ENCODE measurements at places on chromosomes 11 and 22. TPM values are rescaled to one million over a fixed set of nuclear protein-coding genes. Genes with fewer than 3 reads are reported as not detected.

The OR52E4 gene
- total RNA-seq, result not detected

The P2RX6 gene
- total RNA-seq, result 3.5 TPM

The PYGM gene
- total RNA-seq, result 89.5 TPM

DNA sequence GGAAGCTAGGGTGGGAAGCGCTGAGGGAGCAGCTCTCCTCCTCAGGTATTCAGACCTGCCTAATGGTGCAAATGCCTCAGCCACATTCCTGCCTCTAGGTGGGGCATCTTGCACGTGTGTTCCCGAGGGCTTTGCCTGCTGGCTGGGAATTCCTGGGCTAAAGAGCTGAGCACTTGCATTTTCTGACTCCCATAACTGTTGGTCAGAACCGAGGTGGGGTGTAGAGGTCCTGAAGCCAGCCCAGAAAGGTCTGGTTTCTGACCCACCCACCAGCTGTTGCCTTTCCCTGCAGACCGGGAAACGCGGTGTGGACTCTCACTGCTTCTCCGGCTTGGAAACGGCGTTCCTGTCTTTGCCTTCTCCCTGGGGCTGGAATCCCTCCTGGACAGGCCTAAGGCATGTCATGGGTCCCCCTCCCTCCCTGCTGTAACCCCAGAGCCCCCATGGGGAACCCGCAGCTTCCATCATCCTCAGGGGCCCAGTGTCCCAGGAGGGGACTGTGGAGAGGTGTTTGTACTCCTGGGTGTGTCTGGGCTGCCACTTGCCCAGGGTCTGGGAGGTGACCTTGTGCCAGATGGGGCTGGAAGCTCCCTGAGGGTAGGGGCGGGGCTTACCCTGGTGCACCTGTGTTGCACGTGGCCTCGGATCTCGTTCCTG lies 24.0 kb upstream of the SMIM38 start:
- DNase-seq, result peak; percentile 71

GRCh38 chr22:40838486-40838885 lies 18.0 kb downstream of the ST13 start:
- no peak for DNase-seq

- no peak for DNase-seq
These were observed 136.3 kb downstream of the TEAD1 start for GRCh38 chr11:12810568-12810894.

DNA sequence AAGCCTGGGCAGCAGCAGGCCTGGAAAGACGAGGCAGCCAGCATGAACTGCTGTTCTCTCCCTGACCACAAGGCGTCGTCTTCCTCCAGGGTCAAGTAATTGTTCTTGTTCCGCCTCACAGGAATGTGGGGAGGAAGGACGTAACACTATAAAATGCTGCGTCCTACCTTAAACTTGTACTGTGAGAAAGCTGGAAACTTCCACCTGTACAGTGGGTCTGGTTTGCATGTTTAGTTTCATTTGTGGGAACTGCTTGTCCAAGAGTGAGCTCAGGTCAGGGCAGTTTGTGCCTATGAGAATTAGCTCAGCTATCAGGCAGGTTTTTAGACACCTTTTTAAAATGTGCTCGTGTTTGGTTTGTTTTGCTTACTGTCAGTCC lies 55.2 kb downstream of the PANX1 start:
- DNase-seq, result peak; percentile 64

DNA sequence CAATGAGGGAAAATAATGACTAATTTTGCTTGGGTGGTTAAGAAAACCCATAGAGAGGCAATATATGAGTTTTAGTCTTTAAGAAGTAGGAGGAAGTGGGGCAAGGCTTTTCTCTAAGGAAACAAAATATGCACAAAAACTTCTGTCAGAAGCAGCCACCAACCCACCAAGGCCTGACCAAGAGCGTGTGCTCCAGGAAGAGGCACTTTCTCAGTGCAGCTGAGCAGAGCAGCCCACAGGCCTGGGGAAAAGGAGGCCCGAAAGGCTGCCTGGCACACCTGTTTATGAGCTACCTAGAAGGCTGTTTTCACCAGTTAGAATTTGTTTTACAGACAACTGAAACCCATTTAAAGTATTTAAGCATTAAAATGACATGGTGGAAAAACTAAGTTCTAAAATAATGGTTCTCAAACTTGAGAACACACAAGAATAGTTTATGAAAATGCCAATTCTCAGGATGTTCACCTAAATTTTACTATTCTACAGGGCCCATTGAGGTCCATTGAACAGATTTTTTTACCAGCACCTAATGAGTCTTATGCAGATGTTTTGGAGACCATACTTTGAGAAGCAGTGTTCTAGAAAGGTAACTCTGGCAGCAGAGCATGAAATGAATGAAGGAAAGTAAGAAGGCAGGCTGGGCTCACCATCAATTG lies 160.5 kb upstream of the DDI1 start:
- no peak for DNase-seq

DNA sequence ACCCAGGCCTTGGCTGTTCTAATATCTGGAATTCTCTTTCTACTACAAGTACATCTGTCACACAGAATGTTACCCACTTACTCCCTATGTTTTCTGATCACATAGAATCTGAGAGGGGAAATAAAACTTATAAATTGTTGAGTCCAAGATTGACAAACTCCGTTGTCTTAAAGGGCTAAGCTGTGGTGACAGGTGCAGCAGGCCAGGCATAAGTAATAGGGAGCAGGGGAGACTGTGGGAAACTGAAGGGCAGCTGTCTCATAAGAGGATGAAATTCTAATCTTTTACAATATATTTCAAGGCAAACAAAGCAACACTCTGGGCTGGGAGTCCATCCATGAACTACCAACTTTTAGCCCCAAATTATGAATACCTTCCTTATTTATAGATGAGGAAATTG lies 133.9 kb downstream of the SLC1A2 start:
- no peak for DNase-seq

- no peak for DNase-seq
These were observed 8.1 kb downstream of the SLC17A6 start for GRCh38 chr11:22346282-22346681.

DNA sequence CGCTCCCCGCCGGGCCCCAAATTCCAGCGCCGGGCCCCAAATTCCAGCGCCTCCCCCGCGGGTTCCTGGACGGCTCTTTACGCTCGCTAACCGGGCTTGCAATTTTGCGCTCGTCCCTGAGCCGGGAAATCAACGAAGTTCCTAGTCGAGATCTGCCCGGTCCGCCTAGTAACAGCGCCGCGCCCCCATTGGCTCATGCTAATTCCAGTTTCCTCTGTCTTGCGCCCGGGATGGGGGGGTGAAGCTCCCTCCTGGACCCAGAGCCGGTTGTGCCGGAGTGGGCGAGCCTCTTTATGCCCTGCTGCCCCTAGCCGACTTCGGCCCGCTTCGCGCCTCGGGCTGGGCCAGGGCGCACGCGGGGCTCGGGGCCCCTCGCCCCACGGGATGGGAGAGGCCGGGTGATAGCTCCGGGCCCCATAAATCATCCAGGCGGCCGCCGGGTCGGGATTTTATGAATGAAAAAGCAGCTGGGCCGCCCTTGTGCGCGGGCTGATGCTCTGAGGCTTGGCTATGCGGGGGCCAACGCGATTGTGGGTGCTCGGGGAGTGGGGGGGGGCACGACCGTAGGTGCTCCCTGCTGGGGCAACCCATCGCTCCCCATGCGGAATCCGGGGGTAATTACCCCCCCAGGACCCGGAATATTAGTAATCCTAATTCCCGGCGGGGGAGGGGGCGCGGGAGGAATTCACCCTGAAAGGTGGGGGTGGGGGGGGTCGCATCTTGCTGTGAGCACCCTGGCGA lies 1.8 kb upstream of the CCND1 start:
- peak; percentile 94 for DNase-seq

GRCh38 chr11:12160680-12161079 lies 50.3 kb downstream of the MICAL2 start:
- no peak for DNase-seq

GRCh38 chr11:119342023-119342300 lies 1.3 kb upstream of the C1QTNF5 start:
- DNase-seq, result no peak

DNA sequence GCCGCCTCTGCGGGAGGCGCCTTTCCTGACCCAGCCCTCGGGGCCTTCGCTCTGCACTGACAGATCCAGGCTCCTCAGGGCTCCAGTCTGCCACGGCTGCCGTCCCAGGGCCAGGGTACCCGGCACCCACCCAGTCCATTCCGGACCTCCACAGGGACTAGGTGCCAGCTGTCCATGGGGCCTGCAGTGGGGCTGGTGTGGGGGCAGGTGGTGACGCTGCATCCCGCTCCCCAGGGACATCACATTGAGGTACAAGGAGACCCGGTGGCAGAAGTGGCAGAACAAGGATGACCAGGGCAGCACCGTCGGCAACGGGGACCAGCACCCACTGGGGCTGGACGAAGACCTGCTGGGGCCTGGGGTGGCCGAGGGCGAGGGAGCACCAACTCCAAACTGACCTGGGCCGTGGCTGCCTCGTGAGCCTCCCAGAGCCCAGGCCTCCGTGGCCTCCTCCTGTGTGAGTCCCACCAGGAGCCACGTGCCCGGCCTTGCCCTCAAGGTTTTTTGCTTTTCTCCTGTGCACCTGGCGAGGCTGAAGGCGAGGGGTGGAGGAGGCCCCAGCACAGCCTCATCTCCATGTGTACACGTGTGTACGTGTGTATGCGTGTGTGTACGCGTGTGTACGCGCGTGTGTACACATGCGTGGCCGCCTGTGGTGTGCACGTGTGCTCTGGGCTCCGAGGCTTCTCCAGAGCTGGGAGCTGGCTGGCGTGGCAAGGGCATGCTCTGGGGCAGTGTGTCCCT lies 16.7 kb downstream of the RNH1 start:
- DNase-seq, result no peak

DNA sequence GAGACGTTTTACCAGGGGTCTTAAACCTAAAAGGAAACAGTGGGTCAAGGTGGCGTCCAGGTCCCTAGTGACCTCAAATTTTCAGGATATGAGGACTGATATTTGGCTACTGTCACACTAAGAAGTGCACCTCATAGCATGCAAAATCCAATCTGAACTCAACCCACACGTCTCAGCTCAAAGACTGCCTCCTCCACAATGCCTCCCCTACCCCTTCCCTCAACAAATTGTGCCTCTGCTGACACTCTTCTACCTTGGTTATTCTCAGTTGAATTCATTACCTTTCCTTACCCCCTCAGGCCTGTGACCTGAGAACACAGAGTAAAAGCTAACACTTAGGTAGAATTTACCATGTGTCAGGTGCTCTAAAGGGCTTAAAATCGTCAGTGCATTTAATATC lies 12.4 kb upstream of the LIPT2 start:
- DNase-seq, result no peak

- no peak for DNase-seq
These were observed 632 bp downstream of the KRTAP5-2 start for GRCh38 chr11:1597331-1597993.

GRCh38 chr11:96393753-96394348 lies 4.0 kb downstream of the JRKL start:
- no peak for DNase-seq

All from left ventricle myocardium inferior (tissue), 1 donor.